NCI-H2107 (cell line): ENCODE measurements at places on chromosomes 2 and 18.

- no peak for DNase-seq
These were observed 991.5 kb upstream of the FANCL start for GRCh38 chr2:59232394-59233165.

- DNase-seq, result no peak
These were observed 6.3 kb downstream of the TLK1 start for GRCh38 chr2:171154348-171154747.

- no peak for DNase-seq
These were observed 342.9 kb downstream of the PARD3B start for GRCh38 chr2:204888222-204888621.

DNA sequence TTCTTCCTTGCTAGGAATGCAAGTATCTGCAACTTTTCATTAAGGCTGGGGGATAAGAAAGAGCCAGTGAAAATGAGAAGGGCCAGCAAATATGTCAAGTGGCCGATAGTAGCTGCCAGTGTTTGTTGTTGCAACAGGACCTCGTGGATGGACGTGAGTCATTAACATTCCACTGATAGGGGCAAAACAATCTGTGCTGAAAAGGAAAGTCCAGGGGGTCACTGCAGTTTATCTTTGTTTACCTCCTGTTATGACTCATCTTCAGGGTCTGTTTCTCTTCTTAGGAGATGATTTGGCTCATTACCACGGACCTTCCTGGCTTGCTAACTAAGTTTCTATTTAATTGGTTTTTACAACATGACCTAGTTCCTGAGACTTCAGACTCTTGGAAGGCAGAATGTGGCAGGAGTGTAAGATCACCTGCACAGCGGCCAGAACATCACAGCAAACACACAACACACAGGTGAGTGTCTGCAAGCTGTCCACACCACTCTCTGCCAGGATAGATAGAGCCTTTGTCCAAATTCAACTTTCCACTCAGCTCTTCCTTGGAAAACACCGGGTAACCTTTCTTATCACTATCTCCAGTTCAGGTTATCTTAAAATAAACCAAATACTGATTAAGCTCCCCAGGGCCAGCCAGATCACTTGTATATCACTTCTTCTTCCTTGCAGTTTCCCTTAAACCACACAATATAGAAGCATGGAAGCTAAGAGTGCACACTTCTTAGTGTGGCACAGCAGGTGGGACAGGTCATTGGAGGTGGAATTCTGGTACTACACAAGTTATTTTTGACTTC lies 157.5 kb upstream of the LMAN1 start:
- no peak for DNase-seq

DNA sequence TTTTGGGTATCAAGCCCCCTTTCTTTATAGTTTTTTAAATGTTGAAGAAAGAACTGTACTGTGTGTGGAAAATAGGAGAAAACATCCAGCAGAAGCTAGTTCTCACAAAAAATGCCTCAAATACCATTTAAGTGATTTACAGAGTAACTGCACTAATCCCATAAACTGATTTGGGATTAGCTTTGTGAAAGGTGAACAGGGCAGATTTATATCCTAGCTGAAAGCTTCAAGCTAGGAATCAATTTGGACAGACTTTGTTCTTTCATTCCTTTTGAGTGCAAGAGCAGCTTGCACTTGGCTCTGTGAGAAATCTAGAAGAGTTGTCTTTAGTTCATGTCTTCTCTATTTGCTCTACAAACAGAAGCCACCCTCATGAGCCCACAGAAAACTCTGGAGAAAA lies 183.9 kb upstream of the VRK2 start:
- no peak for DNase-seq

DNA sequence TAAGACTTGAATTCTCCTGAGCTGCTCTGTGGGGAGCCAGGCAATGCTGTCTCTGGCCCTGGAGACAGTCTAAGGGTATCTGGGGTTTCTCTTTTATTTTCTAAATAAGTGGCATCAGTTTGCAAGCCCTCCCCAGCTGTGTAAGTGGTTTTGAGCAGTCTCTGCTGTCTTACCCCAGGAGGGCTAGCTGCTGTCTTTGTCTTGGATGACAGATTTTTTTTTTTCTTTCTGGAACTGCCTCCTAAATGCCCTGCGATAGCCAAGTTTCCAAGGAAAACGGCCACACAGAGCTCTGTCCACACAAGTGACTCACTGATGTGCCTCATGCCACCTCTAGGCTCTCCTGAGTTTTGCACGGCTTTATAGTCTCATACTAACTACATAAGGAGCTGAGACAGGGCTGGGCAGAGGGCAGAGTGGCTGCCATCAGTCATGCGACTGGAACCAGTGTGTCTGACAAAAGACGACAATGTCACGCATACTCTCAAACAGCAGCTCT lies 37.2 kb upstream of the THOC1 start:
- no peak for DNase-seq

GRCh38 chr18:23336101-23336500 lies 117.0 kb upstream of the RIOK3 start:
- DNase-seq, result no peak

DNA sequence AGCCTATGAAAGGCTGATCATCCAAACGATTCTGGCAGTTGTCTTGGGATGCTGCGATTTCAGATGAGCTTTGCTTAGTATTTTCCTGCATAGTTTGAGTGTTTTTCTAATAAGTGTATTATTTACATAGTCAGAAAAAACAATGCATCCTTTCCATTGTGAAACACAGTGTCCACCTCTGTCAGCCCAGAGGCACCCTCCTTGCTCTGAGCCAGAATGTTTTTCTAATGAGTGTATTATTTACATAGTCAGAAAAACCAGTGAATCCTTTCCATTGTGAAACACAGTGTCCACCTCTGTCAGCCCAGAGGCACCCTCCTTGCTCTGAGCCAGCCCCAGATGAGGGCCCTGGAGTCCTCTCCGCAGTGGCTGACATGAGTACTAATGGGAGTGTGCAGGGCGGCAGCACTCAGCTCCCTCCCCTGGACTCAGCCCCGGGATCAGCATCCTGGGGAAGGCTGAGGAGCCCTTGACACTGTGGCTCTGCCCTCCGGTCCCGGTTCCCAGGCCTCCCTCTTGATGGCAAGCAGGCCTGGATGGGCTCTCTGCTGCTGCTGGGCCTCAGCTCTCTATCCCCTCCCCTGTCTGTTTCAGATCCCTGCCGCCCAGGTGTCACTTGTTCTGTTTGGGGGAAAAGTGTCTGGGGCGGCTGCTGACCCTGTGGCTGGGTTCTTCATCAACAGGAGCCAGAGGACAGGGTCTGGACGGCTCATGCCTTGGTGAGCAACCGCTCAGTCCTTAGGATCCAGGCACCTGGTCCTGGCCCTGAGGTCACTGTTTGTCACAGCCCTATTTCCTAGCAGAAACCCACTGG lies 5.9 kb downstream of the MFSD2B start:
- DNase-seq, result no peak

DNA sequence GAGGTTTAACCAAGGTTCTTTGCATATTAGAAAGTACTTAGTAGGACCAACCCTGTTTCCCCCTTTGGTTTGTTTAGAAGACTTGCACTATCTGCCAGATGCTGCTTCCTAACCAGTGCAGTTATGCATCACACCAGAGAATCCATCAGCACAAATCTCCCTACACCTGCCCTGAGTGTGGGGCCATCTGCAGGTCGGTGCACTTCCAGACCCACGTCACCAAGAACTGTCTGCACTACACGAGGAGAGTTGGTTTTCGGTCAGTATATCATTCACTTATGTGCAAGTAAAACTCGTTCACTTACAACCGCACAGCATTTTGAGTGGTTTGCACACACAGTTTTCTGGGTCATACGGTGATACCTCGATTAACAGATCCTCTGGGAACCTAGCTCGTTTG lies 69.7 kb downstream of the ZNF532 start:
- no peak for DNase-seq

- DNase-seq, result no peak
These were observed 318.4 kb downstream of the GULP1 start for GRCh38 chr2:188610050-188610444.

GRCh38 chr2:199581408-199581807 lies 123.7 kb upstream of the SATB2 start:
- no peak for DNase-seq

DNA sequence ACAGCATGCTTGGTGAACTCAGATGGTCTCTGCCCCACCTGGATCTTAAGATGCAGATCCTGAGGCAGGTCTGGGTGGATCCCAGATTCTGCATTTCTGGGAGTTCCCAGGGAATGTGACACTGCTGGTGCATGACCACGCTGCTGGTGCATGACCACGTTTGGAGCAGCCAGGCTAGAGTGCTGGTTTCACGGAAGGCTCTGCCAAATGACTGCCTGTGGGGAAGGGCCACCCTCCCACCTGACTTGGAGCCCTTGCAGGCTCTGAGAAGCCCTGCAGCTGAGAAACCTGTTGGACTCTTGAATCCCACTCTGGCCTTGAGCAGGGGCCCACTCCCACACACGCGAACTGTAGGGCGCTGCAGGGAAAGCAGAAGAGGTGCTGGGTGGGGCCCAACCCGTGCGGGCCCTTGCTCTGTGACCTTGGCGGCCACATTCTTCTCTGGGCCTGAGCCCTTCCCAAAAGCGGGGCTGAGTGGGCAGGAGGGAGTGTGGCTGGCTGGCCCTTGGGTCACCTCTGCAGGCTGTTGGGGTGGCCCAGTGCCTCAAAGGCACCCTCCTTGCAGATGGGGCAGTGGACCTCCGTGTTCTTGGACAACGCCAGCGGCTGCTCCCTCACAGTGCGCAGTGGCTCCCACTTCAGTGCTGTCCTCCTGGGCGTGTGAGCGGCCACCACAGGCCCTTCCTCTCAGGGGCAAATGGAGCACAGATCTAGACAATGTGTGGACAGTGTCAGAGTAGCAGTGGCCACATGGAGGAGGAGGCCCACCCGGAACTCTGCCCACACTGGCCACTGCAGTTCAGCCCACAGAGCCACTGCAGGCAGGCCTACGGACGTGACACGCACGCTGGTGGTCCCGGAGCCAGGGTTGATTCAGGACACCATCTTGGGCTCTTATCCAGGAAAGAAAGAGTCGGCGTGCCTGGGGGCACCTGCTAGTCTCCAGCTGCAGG lies 7.9 kb downstream of the ERFE start:
- DNase-seq, result no peak

- no peak for DNase-seq
These were observed 149.4 kb upstream of the PTPRM start for GRCh38 chr18:7417727-7418126.

- no peak for DNase-seq
These were observed 80.1 kb upstream of the CTNNA2 start for GRCh38 chr2:79432731-79433146.

DNA sequence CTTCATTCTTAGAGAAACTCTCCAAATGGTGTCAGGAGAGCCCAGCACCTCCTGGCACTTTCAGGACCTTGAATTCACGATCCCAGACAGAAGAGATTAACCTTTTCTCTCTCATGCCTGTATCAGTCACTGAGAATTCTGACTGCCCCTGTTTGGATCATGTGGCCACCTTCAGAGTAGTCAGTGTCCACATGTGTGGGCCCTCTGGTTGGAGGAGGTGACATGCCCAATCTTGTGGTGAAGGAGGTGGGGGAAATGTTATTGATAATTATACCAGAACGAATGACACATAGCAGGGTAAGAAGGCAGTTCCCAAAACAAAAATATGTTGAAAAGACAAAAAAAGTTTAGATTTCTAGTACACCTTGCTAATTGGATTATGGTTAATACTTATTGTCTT lies 31.7 kb downstream of the UBXN4 start:
- DNase-seq, result no peak

DNA sequence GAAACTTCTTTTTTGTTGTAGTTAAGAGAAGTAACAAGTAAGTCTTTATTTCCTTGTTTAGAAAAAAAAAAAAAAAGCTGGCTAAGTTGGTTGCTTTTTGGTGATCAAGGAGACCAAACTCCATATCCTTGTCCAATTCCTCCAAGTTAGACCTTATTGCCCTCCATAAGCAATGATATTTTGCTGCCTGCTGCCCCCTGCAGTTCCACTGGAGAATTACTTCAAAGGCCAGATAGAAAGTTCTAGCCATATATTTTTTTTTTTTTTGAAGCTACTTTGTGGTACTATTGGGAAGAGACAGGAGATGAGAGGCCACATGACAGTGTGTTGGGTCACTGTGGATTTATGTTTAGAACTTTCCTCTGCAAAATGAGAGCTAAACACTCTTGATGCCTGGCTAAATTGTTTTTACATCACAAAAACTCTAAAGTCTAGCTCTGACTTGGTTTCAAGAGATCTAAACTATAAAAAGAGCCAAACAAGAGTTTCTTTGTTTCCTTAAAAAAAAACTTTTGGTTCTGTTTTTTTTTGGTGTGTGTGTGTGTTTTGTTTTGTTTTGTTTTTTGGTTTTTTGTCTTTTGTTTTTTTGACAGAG lies 80.7 kb upstream of the RASGRP3 start:
- DNase-seq, result no peak

GRCh38 chr2:188291617-188292347 lies at the start of gene GULP1:
Gene GULP1 (plus strand): TSS chr2:188291874. CDS start chr2:188477703, 185,829 bp downstream.
- DNase-seq, result no peak

- no peak for DNase-seq
These were observed 26.3 kb downstream of the IRS1 start for GRCh38 chr2:226773291-226773690.

DNA sequence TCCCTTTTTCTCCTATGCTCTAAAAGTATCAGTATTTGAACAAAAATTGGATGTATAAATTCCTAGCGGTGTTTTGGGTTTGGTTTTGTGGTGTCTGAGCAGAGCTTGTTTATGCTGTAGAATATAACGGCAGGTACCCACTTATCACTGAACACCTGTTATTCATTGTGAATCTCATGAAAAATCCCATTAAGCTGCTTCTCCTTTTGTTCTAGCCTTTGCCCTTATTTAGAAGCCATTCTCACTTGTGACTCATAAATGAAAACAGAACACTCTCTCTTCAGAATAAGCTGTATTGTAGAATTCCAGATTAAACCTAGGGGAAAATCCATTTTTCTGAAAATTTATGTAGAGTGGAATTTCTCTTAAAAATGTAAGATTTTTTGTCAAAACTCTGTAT lies 104.0 kb downstream of the PRPF40A start:
- no peak for DNase-seq

DNA sequence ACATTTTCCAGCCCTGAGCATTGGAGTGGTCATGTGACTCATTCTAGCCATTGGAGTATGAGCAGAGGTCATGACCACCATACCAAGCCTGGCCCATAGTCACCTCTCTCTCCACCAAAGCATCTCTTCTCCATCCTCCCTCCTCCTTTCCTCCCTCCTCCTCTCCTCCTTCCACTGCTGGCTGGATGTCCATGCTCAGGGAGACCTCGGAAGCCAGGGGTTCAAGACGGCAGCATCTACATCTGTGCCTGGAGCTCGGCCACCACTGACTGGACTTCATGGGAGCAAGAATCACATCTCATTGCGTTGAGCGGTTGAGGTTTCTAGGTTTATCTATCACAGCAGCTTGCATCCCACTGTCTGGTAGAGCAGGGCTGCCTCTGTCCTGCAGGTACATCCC lies 252.4 kb downstream of the NDUFA10 start:
- DNase-seq, result no peak

DNA sequence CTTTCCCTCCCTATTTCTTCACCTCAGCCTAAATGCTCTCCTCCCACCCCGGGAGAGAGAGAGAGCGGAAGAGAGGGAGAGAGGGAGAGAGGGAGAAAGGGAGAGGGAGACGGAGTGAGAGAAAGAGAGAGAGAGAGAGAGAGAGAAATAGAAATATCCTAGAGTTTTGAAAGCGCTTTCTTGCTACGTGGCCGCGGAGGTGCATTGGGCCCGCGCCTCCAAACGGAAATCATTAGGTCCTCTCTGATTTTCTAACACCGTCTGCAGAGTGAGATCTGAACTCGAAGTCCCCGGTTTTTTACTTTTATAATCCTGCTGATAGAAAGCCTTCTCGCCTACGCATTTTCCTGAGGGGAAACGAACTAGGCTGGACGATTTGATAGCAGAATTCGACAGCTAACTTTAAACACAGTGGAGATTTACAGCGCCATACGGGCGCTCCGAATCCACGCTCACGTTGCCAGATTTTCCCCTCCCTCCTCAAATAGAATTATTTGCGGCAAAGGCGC lies 903 bp upstream of the EVX2 start:
- DNase-seq, result no peak
